ENCODE measurements at places on chromosomes 1 and 21. TPM values are rescaled to one million over a fixed set of nuclear protein-coding genes. Genes with fewer than 3 reads are reported as not detected.

The MAEL gene
- total RNA-seq = under 0.01 TPM

The NR1I3 gene
- not detected for total RNA-seq

The SPRR2B gene
- total RNA-seq = not detected

The LEFTY1 gene
- not detected for total RNA-seq

The SPRR2D gene
- total RNA-seq = not detected

The OR2G3 gene
- total RNA-seq = not detected

The UMODL1 gene
- not detected for total RNA-seq

The PYHIN1 gene
- total RNA-seq = 0.20 TPM

The SH2D2A gene
- 0.20 TPM for total RNA-seq

The PTPN14 gene
- 45.2 TPM for total RNA-seq

The NPPA gene
- total RNA-seq = not detected

The TMEM200B gene
- total RNA-seq = 9.9 TPM

The NBPF8 gene
- total RNA-seq = 15.6 TPM

The ERO1B gene
- total RNA-seq = 2.3 TPM

The GBP1 gene
- 14.0 TPM for total RNA-seq

The MNDA gene
- total RNA-seq = not detected

The TSPAN2 gene
- not detected for total RNA-seq

The ARHGEF16 gene
- total RNA-seq = 1.2 TPM

The SERTAD4 gene
- 0.20 TPM for total RNA-seq

The SLC6A17 gene
- total RNA-seq = under 0.01 TPM

The HUNK gene
- total RNA-seq = under 0.01 TPM

The PLPPR4 gene
- total RNA-seq = under 0.01 TPM

The GOLPH3L gene
- 14.7 TPM for total RNA-seq

The HECTD3 gene
- 27.2 TPM for total RNA-seq

The CFAP410 gene
- 11.0 TPM for total RNA-seq

The DAB1 gene
- total RNA-seq = not detected

The CGN gene
- not detected for total RNA-seq

The PAX7 gene
- not detected for total RNA-seq

The DMBX1 gene
- not detected for total RNA-seq

The ZMYND12 gene
- 0.39 TPM for total RNA-seq

The OR2L5 gene
- total RNA-seq = not detected

The THEM4 gene
- total RNA-seq = 13.1 TPM

The NLRP3 gene
- total RNA-seq = not detected

The SYT2 gene
- not detected for total RNA-seq

All from subcutaneous preadipocyte (primary cell).